ENCODE measurements at places on chromosomes 2 and 18. TPM values are rescaled to one million over a fixed set of nuclear protein-coding genes. Genes with fewer than 3 reads are reported as not detected.

Gene DPP4
- 37.3 TPM for total RNA-seq

Gene KCNF1
- not detected for total RNA-seq

Gene PROC
- not detected for total RNA-seq

Gene MARCHF4
- 48.9 TPM for total RNA-seq

Gene ID2
- 86.0 TPM for total RNA-seq

Gene LINC00305
- total RNA-seq, result not detected

Gene CD226
- total RNA-seq, result 0.57 TPM

Gene EVX2
- total RNA-seq, result not detected

Gene GKN1
- not detected for total RNA-seq

Gene CGREF1
- not detected for total RNA-seq

Gene CKAP2L
- 28.7 TPM for total RNA-seq

Gene CEBPZOS
- 66.6 TPM for total RNA-seq

Gene MYCN
- total RNA-seq, result not detected

Gene DQX1
- total RNA-seq, result not detected

Gene YPEL5
- 105 TPM for total RNA-seq

Gene UPP2
- total RNA-seq, result not detected

Gene CHRNG
- total RNA-seq, result not detected

Gene GTF2A1L
- total RNA-seq, result not detected

Gene SNRPD1
- 86.5 TPM for total RNA-seq

Gene NCKAP1
- total RNA-seq, result 115 TPM

Gene GALNT5
- 46.3 TPM for total RNA-seq

Gene TRABD2A
- 42.7 TPM for total RNA-seq

Gene SOWAHC
- total RNA-seq, result 11.4 TPM

Gene C2orf49
- total RNA-seq, result 21.1 TPM

Gene EN1
- not detected for total RNA-seq

Gene DNAJC5G
- not detected for total RNA-seq

Gene NPPC
- total RNA-seq, result not detected

Gene LTBP1
- total RNA-seq, result 238 TPM

Gene DCC
- not detected for total RNA-seq

Gene REG3A
- not detected for total RNA-seq

Gene TRIM43
- not detected for total RNA-seq

Gene ACMSD
- not detected for total RNA-seq

Gene INO80D
- 12.9 TPM for total RNA-seq

Gene ERFE
- 0.43 TPM for total RNA-seq

Gene IL1A
- not detected for total RNA-seq
